Hematopoietic multipotent progenitor cell (in vitro differentiated cells): ENCODE measurements at places on chromosomes 16 and 17.
A peak's percentile ranks its signal among the peaks of the same experiment; 100 is the strongest.

GRCh38 chr17:50194934-50195865, 6.2 kb downstream of the COL1A1 start:
- DNase-seq: no peak

- DNase-seq: no peak
These were observed 11.8 kb downstream of the PRCD start for GRCh38 chr17:76551685-76552084.

- no peak for DNase-seq
These were observed 39.8 kb downstream of the ABAT start for GRCh38 chr16:8714174-8714573.

GRCh38 chr17:48484256-48484655, 46.6 kb downstream of the HOXB1 start:
- no peak for DNase-seq

GRCh38 chr16:25608002-25608401, 83.8 kb upstream of the HS3ST4 start:
- DNase-seq: no peak

GRCh38 chr17:30113213-30113612, 3.4 kb upstream of the NSRP1 start:
- no peak for DNase-seq

- DNase-seq: no peak
These were observed 2.8 kb upstream of the MSRB1 start for GRCh38 chr16:1945559-1946391.

GRCh38 chr17:8052256-8053252, 13.7 kb downstream of the ALOX15B start:
- no peak for DNase-seq

DNA sequence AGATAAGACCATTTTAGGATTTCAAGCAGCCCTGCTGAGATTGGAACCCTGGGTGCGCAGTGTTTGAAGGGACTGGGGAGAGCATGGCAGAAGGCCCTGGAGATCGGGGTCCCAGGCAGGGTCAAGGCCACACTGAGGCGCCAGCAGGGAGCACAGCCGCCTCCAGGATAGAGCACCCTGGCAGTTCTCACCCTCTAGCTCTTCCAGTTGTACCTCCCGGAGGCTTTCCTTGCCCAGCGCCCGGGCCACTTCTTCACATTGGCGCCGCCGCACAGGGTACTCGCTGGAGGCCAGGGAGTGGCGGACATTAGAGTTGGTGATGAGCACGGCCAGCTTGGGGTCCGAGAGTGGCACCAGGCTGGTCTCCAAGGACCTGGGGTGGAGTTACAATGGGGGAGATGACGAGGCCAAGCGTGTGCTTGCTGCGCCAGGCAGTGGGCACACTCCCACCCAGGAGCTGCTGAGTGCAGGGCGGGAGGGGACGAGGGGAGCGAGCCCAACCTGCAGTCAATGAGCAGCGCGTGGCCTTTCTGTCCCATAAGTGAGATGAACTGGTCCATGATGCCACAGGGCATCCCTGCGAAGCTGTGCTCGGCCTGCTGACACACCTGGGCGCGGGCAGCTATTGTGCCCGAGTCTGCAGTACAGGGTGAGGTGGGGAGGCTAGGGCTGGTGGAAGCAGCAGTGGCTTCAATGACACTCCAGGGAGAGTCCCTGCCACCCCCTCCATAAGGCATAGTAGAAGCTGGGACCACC, 2.3 kb downstream of the GALK1 start:
- DNase-seq: no peak

GRCh38 chr17:142102-142661, 4.8 kb downstream of the SCGB1C2 start:
- DNase-seq: no peak

DNA sequence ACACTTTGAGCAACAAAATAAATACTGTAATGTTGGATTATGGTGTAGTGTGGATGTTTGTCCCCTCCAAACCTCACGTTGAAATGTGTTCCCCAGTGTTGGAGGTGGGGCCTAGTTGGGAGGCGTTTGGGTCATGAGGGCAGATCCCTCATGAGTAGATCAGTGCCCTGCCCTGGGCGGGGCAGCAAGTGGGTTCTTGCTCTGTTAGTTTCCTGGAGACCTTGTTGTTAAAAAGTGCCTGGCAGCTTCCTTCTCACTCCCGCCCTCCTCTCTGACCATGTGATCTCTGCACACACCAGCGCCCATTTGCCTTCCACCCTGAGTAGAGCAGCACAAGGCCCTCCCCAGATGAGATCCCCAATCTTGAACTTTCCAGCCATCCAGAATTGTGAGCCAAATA, 67.7 kb downstream of the MPRIP start:
- peak; percentile 18 for DNase-seq

DNA sequence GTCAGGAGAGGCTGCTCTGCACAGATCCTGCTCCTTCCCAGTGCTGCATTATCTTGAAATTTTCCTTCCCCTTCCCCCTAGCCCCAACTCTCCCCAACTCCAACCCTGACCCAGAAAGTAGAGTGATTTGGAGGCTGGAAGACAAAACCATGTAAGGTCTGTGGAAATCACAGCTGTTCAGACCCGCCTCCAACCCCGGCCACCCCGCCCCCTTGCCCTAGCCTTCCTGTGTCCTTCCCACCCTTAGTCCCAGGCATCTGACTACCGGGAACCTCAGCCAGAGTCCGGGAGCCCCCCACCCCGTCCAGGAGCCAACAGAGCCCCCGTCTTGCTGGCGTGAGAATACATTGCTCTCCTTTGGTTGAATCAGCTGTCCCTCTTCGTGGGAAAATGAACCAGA, at the start of gene AOC3:
AOC3 (plus strand) TSS at position 246 of the 400 bp plus-strand sequence; CDS start at position 391, 145 bp downstream.
- DNase-seq: no peak

- no peak for DNase-seq
These were observed 303.5 kb downstream of the FOXL1 start for GRCh38 chr16:86881861-86882273.

DNA sequence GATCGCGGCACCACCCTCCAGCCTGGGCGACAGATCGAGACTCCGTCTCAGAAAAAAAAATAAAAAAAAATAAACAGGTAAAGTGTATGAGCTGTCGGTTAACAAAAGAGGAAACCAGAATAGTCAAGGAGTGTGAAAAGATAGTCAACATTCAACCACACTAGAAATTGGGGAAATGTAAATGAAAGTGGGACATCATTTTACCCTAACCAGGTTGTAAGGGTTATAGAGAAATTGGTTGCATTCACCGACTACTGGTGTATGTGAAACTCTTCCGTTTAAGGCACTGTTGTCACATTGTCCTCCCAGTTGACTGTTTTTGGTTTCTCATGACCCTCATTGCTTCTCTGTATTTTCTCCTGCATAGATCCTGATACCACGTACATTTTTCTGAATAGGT, 62.8 kb downstream of the RABEP1 start:
- no peak for DNase-seq

DNA sequence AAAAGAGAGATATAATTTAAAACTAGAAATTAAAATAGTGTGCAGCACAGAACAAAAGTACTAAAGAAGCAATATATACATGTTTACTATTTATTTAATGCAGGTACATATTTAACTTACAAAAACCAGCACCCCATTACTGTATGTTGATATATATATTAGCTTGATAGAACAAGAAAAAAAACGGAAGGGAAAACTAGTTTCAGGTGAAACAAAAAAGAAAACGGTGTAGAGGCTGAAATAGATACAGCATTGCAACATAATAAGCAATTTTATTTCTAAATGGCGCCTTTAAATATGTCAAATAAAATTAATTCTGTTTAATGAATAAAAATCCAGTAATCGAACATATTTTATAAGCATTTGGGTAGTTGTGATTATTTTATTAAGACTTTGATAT, 3.9 kb downstream of the HNF1B start:
- no peak for DNase-seq

DNA sequence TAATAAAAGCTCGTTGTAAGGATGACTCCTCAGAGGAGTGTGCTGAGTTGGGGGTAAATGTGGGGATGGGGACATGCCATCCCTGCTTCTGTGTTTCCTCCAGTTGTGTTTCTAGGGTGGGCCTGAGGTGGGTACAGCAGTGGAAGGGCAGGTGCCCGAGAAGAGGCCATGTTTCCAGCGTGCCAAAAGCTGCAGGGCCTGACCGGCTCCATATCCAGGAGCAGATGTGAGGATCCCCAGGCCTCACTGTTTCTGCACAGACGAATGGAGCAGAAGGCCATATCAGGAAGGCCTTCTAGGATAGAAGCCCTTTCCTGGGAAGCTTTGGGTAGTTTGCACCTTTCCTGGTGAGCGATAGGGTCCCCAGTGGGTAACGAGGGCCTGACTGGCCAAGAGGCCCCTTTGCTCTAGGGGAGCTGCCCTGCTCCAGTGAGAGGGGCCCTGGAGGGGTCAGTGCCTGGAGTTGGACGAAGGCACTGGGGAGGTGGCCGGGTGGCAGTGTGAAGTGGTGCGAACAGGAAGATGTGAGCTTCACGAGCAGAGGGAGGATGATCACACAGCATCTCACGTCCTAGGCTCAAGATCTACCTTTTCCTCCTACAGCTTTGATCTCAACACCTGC, 62.9 kb downstream of the SHISA6 start:
- no peak for DNase-seq

DNA sequence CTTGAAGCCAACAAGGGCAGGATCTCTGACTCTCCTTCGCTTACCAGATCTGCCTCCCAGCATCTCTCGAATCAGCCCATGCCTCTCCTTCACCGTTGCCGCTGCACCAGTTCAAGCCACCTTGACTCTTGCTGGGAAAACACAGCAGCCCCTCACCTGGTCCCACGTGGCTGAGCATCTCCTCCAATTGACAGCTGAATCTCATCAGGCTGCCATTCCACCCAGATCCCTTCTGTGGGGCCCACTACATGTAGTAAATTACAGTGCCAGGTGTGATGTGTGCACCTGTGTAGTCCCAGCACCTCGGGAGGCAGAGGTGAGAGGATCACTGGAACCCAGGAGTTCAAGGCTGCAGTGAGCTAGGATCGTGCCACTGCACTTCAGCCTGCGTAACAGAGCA, 37.8 kb upstream of the C16orf78 start:
- DNase-seq: no peak

GRCh38 chr16:12421688-12422087, 382.0 kb downstream of the CPPED1 start:
- DNase-seq: no peak

- no peak for DNase-seq
These were observed 48.9 kb downstream of the C17orf58 start for GRCh38 chr17:67947325-67947813.

DNA sequence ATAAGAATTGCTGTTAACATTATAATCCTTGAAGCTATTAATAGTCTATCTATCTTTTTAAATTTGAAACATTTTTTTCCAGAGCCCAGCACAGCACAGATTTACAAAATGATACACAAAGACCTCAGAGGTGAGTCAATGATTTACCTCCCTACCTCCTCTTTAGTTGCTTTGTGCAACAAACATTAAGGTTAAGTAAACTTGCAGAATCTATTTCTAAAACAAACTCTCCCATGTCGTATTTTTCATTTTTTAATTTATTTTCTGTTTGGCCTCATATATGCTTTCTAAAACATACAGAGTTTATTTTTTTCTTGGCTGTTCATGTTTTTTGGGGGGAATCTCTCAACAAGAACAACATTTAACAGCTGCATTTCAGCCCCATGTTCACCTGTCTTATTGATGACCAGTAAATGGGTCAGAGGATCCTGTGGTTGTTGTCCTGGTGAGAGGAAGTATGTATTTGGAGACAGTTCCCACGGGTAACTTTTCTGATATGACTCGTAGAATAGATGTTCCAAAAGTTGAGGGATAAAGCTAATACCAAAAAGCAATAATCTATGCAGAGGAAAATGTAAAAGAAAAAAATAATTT, 42.6 kb downstream of the ABCA9 start:
- DNase-seq: no peak

GRCh38 chr17:72152387-72152929, 31.6 kb downstream of the SOX9 start:
- DNase-seq: no peak

DNA sequence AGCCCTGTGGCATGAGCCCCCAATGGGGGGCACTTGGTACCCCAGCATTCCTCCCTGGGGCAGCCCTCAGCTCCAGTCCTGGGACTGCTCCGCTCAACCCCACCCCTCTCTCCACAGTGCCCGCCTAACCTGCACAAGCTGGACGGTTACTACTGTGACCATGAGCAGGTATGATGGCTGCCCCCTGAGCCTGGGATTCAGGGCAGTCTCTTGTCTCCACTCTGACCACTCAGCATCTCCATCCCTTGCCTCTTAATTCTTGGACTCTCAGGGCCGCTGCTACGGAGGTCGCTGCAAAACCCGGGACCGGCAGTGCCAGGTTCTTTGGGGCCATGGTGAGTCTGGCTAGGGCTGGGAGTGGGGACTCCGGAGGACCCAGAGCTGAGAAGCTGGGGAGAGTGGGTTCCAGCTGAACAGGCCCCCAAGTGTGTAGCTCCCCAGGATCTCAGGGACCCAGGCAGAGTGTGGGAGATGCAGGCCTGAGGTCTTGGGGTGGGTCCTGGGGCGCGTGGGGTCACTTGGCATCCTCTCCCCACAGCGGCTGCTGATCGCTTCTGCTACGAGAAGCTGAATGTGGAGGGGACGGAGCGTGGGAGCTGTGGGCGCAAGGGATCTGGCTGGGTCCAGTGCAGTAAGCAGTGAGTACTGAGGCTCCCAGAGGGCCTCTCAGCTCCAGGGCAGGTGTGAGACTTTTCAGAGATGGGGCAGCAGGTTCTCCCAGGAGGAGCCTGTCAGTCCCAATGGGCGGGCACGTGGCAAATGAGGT, 18.0 kb downstream of the ADAM11 start:
- DNase-seq: no peak

DNA sequence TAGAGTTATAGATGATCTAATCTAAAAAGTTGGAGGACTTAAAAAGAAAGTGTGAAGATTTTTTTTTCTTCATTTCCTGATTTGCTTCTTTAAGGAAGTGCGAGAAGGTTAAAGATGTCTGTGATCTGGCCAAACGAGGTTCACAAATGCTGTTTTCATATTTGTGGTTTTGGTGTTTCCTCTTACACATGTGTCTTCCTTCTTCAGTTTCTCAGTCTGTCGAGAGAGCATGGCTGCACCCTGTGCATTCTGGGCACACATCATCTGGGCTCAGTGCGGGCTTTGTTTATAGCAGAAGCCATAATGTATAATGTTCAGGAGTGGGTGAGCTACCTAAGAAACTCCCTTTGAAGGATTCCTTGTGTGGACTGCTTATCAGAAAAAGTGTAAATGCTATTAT, 260.4 kb upstream of the TBX2 start:
- DNase-seq: peak; percentile 37

DNA sequence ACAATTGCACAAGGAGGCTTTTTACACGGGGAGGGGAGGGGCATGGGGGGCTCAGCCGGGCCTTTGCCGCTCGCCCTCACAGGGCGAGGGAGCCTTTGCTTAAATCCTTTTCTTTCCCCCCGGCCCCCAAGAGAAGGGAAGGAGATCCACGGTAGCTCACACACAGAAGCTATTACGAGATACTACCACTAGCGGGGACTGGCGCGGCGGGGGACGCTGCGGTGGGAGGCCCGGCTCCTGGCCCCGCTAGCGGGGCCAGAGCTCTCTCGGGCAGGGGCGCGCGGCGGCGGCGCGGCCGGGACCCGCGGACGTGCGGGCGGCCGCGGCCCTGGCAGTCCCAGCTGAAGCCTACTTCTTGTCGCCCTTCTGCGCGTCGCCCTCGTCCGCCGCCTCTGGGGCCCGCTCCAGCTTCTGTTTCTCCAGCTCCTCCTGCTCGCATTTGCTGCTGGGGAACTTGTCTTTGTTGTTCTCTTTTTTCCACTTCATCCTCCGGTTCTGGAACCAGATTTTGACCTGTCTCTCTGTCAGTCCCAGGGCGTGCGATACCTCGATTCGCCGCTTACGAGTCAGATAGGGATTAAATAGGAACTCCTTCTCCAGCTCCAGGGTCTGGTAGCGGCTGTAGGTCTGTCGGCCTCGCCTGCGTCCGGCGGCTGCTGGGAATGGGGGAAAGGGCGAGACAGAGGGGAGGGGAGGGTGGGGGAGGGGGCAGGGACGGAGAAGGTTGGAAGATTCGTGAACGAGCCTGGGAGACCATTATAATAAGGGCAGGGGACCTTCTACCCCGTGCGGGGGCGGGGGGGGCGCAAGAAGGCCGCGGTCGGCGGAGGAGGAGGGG, 2.0 kb downstream of the HOXB8 start:
- peak; percentile 68 for DNase-seq
